ENCODE measurements at places on chromosomes 2 and 18. TPM values are rescaled to one million over a fixed set of nuclear protein-coding genes. Genes with fewer than 3 reads are reported as not detected.

SGPP2 gene
- total RNA-seq = 0.82 TPM

CNDP1 gene
- under 0.01 TPM for total RNA-seq

DRC1 gene
- 9.0 TPM for total RNA-seq

CFC1 gene
- total RNA-seq = 0.41 TPM

STARD6 gene
- 0.82 TPM for total RNA-seq

MOGAT1 gene
- total RNA-seq = not detected

SPC25 gene
- total RNA-seq = 5.3 TPM

CCDC74A gene
- total RNA-seq = 4.5 TPM

MGAT4A gene
- total RNA-seq = 38.3 TPM

CD226 gene
- 0.82 TPM for total RNA-seq

AGXT gene
- total RNA-seq = not detected

TMEM200C gene
- 23.2 TPM for total RNA-seq

KCTD1 gene
- 29.8 TPM for total RNA-seq

CROCC2 gene
- not detected for total RNA-seq

PLCD4 gene
- 1.2 TPM for total RNA-seq

REG1B gene
- total RNA-seq = not detected

UCN gene
- total RNA-seq = 1.2 TPM

POMC gene
- total RNA-seq = 1.2 TPM

AQP12B gene
- total RNA-seq = not detected

IL1RL2 gene
- total RNA-seq = 0.82 TPM

OTX1 gene
- 0.82 TPM for total RNA-seq

SNED1 gene
- 4.5 TPM for total RNA-seq

TEKT4 gene
- total RNA-seq = under 0.01 TPM

Data from frontal cortex (tissue), 4 donors.